ENCODE measurements at places on chromosomes 5 and 9.

DNA sequence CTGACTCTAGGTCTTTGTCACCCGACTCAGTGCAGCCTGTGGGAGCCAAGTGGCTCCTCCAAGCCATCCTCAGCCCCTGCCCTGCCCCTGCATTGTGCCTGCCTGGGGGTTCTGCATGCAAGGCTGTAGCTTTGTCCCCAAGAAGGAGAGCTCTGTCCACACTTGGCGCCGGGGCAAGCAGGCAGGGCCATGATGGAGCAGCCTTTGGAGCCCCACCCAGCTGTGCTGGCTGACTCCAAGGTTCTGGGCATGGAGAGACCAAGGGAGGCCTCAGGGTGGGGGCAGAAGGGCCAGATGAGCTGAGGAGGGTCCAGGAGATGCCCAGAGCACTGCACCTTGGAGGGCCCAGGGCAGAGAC lies 226.2 kb downstream of the CACNA1B start:
- DNase-seq = no peak

GRCh38 chr5:36389245-36389644 lies 87.5 kb upstream of the RANBP3L start:
- DNase-seq = no peak

DNA sequence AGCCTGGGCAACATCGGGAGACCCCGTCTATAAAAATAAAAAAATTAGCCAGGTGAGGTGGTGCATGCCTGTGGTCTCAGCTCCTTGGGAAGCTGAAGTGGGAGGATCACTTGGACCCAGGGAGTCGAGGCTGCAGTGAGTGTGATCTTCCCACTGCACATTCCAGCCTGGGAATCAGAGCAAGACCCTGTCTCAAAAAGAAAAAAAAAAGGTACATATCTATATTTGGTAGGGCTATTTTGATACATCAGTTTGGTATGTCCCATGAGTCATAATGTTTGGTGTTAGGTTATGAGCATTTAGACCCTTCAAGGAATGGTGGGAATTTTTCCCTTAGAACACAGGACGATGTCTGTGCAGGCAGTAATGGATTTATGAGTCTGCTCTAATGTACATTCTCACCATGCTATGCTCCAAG lies 55.3 kb upstream of the POU4F3 start:
- no peak for DNase-seq

GRCh38 chr5:87015901-87016300 lies 251.8 kb upstream of the RASA1 start:
- no peak for DNase-seq

GRCh38 chr5:72451741-72452505 lies 55.3 kb downstream of the ZNF366 start:
- DNase-seq = no peak

- DNase-seq = no peak
These were observed at the start of gene SEMA6A for GRCh38 chr5:116574367-116575325. Gene SEMA6A, minus strand, starts transcription at chr5:116574823. Its CDS starts 69,879 bp downstream, at chr5:116504944.

DNA sequence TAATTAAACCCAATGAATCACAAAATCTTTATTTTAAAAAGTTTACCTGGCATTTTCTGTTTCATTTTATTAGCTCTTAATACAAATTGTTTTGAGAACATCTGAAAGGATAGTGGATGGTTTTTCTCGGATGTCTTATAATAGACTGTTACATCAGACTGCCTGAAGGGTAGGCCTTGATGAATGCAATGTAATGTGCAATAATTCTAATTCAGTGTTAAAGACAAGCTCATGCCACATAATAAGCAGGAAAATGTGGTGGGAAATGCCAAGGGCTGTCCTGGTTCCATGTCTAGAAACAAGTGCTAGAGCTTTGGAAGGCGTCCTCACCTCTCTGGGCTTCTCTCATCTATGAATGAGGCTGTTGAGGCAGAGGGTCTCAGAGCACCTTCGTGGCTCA lies 148.1 kb downstream of the DEPDC1B start:
- DNase-seq = no peak

DNA sequence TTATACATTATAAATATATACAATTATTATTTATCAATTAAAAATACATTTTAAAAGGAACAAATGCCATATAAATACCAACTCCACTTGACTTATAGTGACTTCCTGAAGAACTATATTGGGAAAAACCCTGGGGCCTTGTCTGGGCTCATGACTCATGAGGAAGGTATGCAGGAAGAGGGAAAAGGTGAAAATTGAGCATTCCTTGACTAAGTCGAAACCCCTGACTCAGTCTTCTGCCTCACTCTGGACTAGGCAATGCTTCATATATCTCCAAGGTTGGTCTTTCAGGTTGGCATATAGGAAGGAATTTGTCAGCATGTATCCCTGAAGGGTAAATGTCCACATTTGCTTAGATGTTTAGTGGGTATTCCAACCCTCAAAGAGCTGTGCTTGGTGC lies 78.5 kb downstream of the SH3TC2 start:
- no peak for DNase-seq

DNA sequence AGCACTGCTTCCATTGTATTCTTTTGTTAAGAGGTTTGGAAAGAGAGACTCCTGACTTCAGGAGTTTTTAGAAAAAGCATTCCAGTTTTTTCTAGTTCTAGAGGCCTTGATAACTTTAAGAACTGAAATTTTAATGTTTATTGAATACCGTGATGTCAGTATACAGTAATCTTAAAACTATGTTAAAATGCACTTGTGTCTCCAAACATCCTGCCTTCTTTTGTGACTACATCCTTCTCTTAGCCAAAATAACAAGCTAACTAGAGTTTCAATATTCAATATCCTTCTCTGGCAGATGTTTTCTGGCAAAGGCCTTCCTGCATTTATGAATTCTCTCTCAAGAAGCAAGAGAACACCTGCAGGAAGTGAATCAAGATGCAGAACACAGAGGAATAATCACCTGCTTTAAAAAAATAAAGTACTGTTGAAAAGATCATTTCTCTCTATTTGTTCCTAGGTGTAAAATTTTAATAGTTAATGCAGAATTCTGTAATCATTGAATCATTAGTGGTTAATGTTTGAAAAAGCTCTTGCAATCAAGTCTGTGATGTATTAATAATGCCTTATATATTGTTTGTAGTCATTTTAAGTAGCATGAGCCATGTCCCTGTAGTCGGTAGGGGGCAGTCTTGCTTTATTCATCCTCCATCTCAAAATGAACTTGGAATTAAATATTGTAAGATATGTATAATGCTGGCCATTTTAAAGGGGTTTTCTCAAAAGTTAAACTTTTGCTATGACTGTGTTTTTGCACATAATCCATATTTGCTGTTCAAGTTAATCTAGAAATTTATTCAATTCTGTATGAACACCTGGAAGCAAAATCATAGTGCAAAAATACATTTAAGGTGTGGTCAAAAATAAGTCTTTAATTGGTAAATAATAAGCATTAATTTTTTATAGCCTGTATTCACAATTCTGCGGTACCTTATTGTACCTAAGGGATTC lies 43.1 kb downstream of the NDFIP1 start:
- peak; percentile 16 for DNase-seq

- no peak for DNase-seq
These were observed 14.9 kb downstream of the SPAAR start for GRCh38 chr9:35923927-35924763.

GRCh38 chr9:81656004-81656403 lies 33.3 kb downstream of the TLE1 start:
- no peak for DNase-seq

DNA sequence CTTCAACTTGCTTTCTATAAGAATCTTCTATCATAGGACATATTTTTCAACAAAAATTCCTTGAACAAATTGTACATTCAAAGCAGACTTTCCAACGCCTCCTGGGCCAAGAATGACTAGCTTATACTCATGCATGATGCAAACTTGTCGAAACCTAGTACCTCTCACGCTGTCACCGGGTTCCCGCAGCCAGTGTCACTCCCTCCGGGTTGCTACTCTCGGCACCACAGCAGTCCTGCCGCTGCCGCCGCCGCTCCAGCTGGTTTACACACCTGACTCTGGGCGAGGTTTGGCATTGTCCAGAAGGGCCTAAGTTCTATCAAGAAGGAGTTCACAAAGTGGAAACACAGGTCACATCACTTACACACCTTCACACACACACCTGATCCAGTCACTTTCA lies 244.4 kb downstream of the ADAMTSL1 start:
- DNase-seq = no peak

DNA sequence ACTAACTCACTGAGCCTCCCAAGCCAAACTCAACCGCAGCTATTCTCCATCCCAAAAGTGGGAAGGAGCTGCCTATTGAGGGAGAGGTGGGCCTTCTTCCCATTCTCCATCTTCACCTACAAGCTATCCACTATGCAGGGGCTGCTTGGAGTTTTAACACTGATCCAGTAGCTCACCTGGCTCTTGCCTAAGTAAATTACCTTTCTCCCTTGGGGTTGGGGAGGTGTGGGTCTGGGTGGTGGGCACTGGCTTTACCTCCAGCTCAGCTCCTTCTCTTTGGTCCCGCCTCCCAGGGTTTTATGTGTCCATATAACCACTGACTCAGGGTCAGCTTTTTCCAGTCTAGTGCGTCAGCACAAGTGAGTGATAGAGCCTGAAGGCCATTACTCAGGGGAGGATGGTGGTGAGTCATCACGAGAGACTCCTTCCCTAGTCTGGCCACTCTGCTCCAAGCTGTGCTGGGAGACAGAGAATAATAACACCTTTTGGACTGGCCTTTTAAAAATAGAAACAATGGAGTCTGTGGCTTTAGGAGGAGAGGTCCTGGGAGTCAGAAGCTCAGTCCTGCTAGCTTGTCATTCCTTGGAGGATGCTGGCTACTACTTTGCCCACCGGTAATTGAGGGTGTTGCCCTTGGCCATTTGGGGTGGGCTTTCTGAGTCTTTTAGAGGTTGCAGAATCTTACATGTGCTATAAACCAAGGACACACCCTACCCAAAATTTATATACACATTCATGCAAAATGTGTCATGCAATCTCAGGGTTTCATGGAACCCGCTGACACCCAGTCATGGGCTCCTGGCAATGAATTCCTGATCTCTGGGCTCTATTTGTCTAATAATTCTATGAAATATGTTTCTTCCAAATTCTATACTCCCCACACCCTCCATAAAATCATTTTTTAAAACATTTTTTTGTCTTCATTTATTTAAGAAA lies 35.6 kb upstream of the ATP6V1G1 start:
- no peak for DNase-seq

GRCh38 chr5:53362521-53362941 lies 117.9 kb upstream of the FST start:
- DNase-seq = no peak

GRCh38 chr5:156328161-156328560 lies 1.2 kb downstream of the SGCD start:
- no peak for DNase-seq

DNA sequence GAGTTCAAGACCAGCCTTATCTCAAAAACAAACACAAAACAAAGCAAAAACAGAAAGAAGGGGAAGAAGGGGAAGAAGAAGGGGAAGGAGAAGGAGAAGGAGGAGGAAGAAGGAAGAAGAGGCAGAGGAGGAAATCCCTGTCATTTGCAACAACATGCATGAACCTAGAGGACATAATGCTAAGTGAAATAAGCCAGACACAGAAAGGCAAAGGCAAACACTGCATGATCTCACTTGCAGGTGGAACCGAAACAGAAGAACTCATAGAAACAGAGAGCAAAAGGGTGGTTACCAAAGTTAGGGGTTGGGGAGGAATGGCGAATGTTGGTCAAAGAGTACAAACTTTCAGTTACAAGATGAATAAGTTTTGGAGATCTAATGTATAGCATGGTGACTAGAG lies 135.4 kb downstream of the UGCG start:
- no peak for DNase-seq

- DNase-seq = no peak
These were observed 22.7 kb upstream of the MACIR start for GRCh38 chr5:103235891-103236290.

DNA sequence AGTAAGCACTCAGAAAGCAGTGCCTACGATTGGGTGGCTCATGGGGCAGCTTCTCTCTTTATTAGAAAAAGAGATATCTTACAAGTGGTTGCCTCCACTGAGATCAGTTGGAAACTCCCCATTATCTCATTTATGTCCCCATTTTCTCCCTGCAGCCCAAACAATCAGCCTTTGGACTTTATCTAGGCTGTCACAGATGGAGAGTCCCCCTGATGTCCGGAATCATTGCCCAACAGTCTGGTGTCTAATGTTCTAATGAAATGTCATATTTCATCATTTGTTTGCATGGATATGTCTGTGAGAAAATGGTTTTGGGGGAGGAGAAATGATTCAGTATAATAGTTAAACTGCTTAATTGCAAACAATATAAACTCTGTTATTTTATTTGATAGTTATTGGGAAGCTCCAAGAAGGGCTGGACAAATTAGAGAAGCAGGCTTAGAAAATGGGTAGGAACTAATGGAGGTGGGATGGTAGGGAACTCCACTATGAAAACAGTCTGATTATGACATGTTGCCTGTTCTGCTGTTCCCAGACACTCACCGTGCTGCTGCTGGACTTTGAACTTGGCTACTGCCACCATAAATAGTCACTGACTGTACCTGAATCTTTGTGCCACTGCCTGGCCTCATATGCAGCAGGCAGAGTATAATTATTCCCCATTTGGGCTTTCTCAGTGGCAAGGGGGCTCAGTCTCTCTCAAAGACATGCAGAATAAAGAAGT lies 38.3 kb upstream of the SMAD5 start:
- no peak for DNase-seq

DNA sequence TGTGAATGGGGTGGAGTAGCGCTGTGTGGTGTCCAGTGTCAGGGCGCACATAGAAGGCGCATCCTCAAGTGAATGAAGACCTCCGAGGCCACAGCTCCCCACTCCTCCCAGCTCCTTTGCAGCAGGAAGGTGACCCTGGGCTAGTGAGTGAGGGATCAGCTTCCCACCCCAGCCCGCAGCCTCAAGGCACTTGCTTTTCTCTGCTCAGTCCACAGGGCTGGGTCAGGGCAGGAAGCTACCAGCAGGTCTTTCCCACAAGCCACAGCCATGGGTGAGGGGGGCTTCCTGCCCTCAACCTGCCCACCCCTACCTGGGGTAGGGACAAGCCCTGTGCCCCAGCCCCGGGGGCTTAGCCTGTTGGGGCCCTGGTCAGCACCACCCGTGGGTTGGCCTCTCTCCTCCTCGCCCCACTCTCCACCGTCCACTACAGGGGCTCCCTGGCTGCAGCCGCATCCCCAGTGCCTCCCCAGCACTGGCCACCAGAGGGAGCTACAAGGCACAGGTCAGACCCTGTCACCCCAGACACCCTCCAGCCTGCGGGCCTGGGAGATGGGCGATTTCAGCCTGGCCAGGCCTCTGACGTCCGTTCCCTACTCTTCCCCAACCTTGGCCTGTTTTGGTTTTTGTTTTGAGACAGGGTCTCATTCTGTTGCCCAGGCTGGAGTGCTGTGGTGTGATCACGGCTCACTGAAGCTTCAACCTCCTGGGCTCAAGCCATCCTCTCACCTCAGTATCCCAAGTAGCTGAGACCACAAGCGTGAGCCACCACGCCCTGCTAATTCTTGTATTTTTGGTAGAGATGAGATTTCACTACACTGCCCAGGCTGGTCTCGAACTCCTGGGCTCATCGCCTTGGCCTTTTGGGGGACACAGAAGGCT lies 1.3 kb upstream of the ABCA2 start:
- DNase-seq = peak; percentile 54

- no peak for DNase-seq
These were observed 5.2 kb downstream of the SH2D3C start for GRCh38 chr9:127773272-127773671.

DNA sequence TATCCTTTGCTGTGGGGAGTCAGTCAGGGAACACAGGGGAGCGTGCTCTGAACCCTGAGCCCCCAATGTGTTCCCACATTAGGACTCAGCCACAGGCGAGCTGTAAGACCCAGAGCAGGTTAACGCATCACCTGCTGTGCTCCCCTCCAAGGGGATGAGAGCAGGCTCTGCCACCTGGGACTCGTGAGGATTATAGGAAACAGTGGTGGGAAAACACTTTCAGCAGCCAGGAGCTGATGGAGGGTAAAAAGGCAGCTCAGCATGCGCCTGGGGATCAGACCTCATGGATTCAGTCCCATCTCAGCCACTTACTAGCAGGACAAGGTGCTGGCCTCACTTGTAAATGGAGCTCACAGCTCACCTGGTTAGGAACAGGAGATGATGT lies 9.2 kb downstream of the JADE2 start:
- no peak for DNase-seq
